ENCODE measurements at places on chromosomes 6 and 20.

GRCh38 chr6:21984561-21984960 lies 312.3 kb downstream of the PRL start:
- DNase-seq = no peak

GRCh38 chr20:60035486-60035885 lies 77.3 kb downstream of the CDH26 start:
- no peak for DNase-seq

DNA sequence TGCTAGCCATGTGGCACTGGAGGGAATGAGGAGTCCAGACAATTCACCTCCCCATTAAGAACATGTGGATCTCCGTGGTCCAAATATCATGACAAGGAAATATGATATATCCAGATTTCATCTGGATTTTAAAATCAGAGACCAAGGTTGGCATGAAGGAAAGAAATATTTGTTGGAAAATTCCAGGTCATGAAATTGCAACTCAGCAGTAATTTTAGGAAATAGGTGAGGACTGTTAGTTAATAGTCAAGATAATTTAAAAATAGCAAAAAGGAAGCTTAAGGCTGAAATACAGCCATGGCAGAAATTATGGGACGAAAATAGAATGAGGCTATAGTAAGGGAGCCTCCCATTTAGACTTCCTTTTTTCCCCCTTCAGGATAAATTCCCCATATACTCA lies 26.9 kb downstream of the DEFB114 start:
- no peak for DNase-seq

GRCh38 chr6:166024252-166024651 lies 143.4 kb downstream of the TBXT start:
- no peak for DNase-seq

DNA sequence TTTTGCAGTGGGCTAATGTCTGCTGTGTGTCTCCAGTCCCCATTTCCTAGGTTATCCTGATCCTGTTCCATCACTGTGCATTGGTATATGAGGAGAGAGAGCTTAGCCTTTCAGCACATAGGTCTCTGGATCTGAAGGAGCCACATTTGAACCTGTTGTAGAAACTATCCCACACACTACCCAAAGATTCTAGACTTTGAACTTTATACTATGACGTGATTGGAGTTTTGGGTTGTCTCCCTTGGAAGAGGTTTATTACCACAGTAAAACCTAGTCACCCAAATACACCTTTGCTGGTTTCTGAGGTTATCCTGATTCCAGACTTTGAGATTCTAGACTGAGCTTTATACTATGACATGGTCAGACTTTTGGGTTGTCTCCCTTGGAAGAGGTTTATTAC lies 8.0 kb upstream of the OSTM1 start:
- DNase-seq = no peak

DNA sequence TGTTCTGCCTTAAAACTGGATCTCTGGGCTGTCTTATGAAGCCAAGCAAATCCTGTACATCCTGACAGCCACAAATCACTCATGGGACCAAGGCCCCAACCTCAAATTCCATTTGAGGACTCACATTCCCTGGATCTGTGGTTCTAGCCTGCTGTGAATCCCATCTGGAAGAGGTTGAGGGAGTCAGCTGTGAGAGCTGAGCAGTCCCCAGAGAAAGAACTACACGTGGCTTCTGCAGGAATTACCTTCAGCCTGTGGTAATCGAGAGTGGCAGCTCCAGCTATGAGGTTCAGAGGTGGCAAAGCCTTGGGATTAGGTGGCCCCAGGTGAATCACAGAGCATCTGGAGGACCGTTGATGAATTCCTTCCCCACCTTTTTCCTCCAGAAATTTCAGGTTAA lies 245.2 kb downstream of the SLC24A3 start:
- DNase-seq = no peak
